ENCODE measurements at places on chromosomes 2 and 18.

DNA sequence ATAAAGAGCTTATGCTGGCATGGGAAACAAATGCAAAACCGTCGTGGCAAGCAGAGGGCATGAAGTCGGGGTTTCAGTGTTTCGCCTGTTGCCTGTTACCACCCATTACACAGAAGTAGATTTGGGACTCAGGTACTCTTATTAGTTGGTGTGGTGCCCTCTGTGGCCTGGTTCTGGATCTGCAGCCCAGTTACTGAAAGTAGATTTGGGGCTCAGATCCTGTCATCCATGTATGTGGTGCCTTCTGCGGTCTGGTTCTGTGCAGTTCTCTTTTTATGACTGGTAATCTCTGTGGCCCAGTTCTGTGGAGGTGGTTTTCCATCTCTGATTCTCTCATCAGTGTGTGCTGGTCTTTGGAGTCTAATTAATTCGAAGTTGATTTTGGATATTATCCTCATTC lies 45.2 kb downstream of the ADNP2 start:
- no peak for DNase-seq

DNA sequence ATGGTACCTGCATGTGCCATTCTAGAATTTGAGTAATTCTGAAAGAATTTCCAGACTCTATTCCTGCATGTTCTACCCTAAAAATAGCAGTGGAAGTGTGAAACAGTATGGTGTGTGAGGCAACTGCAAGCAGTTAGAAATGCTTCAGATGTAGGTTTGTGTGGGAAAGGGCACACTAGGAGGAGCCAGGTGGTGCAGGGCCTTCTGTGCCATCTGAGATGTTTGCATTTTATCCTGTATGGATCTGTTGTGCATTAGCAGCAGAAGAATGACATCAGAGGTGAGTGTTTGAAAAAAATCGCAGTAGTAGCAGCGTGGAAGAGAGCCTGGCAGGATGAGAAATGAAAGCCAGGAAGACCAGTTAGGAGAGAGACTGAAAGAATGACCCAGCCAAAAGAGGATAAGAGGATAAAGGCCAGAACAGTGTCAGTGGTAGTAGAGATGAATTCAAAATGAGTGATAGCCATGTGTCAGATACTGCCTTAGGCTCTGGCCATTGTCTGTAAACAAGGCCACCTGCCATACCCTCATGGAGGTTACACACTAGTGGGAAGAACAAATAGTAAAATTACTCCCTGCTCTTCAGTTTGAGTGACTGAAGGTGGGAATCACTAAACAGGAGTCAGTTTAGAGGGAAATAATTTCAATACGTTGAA lies 142.2 kb downstream of the PKP4 start:
- DNase-seq: peak; percentile 8

- no peak for DNase-seq
Measured at GRCh38 chr2:23469142-23469540, 84.2 kb downstream of the KLHL29 start.

DNA sequence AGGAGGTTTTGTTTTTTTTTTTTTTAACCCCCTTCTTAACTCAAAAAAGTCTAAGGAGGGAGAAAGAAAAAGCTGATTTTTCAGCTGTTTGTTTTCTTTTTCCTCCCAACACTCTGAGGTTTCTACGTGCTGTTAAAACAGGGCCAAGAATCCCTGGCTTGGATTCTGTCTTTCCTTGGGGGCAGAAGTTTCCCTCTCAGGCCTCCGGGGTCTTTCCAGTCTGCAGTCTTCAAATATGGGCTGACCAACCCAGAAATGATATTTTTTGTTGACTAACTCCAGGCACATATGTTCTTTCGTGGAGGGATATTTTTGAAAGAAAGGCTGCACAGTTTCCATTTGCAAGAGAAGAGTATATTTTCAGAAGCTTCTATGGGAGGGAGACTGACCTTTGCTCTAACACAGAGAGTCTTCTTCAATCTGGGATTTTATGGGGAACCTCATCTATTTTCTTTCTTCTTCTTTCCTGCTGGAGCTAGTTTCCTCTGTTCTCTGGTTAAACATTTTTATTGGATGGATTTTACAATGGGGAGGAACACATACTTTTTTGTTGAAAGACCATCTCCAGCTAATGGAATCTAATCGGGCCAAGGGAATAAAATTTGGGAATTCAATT lies 93.3 kb upstream of the SPRED2 start:
- DNase-seq: no peak

DNA sequence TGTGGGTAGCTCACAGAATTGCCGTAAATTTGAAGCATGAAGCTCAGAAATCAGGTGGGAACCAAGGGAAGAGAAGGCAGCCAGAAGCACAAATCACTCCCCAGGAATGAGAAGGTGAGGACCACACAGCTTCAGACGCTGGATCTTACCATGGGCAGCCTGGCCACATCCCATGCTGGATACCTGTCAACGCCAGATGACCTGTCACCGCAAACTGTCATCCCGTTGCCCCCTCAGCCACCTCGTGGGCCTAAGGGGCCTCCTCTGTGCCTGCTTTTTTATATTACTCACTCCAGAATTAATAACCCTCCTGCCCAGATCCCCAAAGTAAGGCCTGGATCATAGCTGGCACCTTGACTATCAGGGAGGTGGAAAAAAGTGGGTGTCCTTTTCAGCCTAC lies 129.9 kb upstream of the MSH6 start:
- DNase-seq: no peak

GRCh38 chr18:34976899-34977837 lies 64.0 kb upstream of the MAPRE2 start:
- DNase-seq: peak; percentile 40

DNA sequence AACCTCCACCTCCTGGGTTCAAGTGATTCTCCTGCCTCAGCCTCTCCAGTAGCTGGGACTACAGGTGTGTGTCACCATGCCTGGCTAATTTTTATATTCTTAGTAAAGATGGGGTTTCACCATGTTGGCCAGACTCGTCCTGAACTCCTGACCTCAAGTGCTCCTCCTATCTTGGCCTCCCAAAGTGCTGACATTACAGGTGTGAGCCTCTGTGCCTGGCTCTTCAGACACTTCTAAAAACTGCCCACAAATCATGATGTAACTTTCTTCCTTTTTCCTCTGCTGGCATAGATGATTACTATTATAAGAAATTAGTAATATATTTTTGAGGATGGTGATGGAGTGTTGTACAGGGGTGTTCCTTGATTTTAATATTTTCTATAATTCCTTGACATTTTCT lies 6.0 kb downstream of the OSBPL6 start:
- DNase-seq: no peak

DNA sequence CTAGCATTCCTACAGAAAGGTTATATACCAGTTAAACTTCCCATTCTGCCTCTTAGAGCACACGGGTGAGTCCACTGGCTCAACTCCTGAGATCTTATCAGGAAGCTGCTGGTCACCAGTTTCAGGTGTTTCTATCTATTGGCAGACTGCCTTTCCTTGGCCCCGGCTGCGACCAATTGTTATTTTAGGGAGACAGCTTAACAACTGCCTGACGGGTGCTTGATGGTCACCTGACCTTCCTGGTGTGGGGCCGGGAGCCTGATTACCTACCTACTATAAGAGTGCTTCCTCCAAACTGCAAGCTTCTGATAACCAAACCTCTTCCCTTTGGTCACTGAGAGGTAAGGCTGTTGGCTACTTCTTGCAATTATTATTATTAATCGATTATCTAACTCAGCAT lies 122.1 kb upstream of the XIRP2 start:
- DNase-seq: no peak

- no peak for DNase-seq
Measured at GRCh38 chr2:108604196-108604595, 69.9 kb downstream of the LIMS1 start.

DNA sequence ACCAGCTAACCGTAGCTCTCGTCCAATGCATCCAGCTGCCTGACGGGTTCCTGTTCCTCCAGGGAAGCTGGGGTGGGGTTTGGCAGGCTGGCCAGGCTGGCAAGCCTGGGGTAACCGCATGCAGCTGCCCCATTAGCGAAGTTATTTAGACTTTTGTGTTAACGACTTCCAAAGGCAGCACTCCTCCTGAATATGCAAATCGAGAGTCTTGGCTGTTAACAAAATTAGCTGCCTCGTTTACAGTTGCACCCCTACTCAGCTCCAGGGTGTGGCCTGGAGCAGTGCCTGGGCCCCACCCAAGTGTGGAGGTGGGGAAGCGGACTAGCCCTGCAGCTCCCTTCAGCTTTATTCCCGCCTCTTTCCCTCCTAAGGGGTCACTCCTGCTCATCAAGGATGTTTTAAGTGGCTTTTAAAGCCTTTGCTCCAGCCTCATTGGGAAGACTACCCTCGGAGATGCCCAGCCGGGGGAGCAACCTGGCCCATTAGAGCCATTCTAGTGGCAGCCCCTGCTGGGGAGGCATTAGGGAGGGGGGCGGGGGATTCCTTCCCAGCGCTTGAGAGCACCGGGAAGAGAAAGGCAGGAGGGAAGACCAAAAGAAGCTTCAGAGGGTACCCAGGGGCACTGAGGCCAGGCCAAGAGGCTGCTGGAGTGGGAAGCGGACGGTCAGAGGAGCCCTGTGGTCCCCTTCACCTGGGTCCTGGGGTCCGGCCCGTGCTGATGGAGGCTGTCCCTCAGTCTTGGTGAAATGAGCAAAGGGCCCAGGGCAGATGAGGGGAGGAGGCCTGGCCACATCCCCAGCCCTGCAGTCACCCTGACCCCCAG lies 204.1 kb downstream of the CELF4 start:
- DNase-seq: peak; percentile 82

- no peak for DNase-seq
Measured at GRCh38 chr2:209817844-209818271, 46.2 kb downstream of the UNC80 start.

DNA sequence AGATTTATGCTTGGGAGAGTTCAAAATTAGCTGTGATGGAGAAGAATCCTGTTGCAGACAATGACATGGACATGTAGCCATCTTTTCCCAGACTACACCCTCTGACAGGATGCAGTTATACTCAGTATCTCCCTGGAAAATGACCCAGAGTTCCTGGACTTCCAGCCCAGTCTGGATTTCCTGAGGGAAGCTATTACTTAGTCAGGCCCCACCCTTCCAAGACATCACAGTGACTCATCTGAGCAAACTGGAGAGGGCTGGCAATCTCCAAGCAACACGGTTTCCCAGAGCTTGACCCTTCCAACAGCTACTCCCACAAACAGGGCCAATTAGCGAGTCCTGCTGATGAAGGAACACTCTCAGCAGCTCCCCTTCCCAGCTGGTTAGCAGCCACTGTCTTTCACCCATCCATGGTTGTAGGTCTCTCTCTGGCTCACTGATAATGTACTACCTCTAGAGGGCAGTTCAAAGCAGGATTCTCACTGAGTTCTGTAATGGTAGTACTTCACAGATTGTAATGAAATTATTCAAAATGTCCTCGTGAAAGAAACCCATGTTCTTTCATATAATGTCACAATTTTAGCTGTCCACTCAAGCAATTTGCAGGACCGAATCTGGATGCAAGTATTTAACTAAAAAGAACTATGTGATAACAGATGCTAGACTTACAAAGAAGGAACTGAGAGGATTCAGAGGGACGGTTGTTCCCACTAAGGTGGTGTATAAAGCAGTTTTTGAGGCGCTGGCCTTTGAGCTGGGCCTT lies 110.2 kb downstream of the MDH1 start:
- no peak for DNase-seq

GRCh38 chr2:236947896-236948295 lies 137.8 kb upstream of the COPS8 start:
- DNase-seq: no peak

GRCh38 chr18:22347606-22348511 lies 69.9 kb downstream of the CTAGE1 start:
- DNase-seq: no peak

DNA sequence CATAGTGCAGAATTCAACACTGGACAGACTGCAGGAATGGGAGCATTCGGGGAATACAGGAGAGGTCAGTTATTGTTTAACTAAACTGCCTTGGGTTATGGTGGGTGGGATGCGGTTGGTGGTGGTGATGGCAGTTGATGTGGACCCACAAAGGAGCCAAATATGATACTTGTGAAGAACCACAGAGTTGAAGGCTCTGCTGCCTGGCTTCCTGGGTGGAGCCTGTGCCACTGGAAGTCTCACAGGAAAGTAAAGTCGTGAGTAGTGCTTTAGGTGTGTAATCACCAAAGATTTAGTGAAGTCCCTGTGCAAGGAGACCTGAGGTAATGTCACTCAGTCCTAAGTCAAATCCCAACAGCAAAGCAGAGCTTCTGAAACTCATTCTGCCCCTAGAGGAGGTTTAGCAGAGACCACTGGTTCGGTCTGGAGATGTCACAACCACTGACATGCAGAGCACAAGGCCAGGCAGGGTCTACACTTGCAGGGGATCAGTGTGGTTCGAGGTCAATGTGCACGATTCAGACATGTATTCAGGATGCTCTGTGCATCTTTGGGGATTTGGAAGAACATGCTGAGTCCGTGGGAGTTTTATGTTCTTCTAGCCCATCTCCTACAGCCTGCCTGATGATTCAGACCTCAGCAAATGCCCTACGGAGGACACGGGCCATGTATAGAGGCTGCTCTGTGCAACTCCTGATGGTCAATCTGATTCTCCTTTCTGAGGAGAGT lies 1150.9 kb downstream of the RPIA start:
- no peak for DNase-seq

- no peak for DNase-seq
Measured at GRCh38 chr2:176491172-176491904, 222.1 kb downstream of the MTX2 start.

GRCh38 chr2:94986392-94986963 lies 39.0 kb upstream of the MAL start:
- peak; percentile 46 for DNase-seq

DNA sequence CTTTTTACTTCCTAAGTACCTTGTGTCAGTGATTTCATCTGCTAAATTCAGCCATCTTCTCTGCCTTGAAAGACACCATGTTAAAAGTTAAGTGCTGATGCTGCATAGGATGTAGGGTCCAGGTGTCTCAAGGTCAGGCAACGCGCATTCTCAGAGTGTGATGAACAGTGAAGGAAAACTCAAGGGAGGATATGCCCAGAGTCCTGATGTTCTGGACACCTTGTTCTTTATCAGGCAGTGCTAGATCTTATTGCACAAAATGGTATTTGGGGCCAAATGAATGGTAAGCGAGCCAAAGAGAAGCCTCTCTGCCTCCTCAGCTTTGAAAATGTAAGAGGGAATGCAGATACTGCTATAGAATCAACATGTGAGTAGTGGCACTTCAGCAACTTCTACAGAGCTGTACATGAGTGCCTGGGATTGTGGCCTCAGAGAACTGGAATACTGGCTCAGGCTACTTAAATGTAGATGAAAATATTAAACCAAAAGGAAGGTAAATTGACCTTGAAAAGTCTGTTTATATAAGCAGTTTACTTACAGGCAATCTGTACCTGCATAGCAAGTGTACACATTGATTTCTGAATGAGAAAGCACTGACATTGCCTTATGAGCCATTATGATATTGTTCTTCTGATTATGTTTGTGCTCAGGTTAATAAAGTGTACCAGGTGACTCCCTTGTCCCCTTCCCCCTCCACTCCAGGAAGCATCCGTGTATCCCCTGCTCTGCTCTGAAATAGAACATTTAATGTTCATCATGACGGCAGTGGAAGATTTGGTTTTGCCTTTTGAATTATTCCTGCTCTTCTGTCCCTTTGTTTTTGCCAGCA lies 86.7 kb upstream of the RANBP2 start:
- DNase-seq: no peak

DNA sequence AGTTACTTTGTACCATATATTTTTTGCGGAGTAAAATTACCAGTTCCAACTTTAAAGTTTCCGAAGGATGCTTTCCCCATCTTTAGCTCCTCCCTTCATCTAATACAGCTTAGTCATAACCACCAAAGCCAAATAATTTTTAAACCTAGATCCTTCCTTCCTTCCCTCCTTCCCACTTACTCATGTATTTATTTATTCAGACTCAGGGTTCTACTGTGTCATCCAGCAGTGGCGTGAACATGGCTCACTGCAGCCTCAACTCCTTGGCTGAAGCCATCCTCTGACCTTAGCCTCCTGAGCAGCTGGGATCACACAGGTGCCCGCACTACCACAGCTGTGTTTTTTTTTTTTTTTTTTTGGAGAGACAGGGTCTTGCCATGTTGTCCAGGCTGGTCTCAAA lies 4.4 kb downstream of the LPIN2 start:
- DNase-seq: no peak
